ENCODE measurements at places on chromosomes 2 and 18. TPM values are rescaled to one million over a fixed set of nuclear protein-coding genes. Genes with fewer than 3 reads are reported as not detected.

The TUBB8B gene
- total RNA-seq: not detected

The TTR gene
- not detected for total RNA-seq

The PSMA8 gene
- total RNA-seq: not detected

The SESTD1 gene
- 34.6 TPM for total RNA-seq

The ALPI gene
- not detected for total RNA-seq

The ZNF385B gene
- not detected for total RNA-seq

The PPM1G gene
- 76.8 TPM for total RNA-seq

The CMPK2 gene
- total RNA-seq: 2.1 TPM

The LIMS2 gene
- total RNA-seq: 3.0 TPM

The C2orf80 gene
- total RNA-seq: not detected

The MMADHC gene
- 121 TPM for total RNA-seq

The MAIP1 gene
- total RNA-seq: 14.3 TPM

The PRSS56 gene
- not detected for total RNA-seq

The CBLN2 gene
- not detected for total RNA-seq

The RGPD4 gene
- under 0.01 TPM for total RNA-seq

The PDE11A gene
- total RNA-seq: under 0.01 TPM

Measured in aortic smooth muscle cell (primary cell).